ENCODE measurements at places on chromosomes 4 and X.

DNA sequence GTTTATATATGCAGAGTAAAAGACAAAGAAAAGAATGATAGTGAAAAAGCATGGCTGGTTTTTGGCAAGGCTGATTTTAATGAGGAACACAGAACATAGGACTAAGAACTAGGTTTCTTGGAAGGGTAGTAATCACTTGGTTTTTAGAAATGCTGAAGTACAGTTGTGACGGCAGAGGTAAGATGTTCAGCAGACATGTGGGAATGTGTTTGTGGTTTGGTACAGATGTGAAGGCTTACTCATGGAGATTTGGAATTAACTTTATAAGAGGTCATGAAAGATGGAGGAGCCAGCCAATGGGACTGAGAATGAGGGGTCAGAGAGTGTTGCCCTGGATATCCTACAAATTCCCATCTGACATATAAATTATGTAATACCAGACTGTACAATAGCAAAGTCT, 243.6 kb downstream of the NPFFR2 start:
- DNase-seq = no peak

DNA sequence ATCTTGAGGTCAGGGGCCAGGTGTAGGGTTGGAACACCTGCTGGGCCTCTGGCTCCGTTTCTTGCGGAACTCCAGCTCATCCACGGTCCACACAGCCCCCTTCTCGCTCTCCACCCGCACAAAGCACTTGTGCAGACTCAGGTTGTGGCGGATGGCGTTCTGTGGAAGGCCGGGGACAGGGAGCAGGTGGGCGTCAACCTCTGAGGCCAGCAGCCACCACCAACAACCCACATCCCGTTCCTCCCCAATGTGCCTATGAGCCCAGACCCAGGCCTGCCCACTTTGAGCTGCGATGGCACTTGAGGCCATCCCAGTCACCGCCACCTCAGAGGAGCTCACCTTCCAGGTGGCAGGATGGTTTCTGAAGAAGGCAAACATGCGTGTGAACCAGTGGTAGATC, 13.2 kb downstream of the FOXP3 start:
- no peak for DNase-seq

DNA sequence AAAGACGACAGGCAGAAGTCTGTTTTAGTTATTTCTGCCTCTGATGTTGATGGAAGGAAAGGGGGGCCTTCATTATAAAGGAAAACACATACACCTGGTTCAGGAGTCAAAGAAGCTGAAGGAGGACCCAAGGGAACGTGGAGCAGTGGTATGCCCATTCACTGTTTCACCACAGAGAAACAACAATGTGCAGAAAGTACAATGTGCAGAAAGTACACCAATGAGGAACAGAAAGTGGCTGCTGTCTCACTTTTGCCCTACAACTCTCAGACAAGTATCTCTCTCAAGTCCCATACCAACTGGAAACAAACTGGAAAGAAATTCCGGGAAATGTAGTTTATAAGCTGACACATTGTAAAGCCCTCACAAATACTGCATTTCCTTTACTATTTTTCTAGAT, 564.5 kb downstream of the TRAM1L1 start:
- DNase-seq = no peak

DNA sequence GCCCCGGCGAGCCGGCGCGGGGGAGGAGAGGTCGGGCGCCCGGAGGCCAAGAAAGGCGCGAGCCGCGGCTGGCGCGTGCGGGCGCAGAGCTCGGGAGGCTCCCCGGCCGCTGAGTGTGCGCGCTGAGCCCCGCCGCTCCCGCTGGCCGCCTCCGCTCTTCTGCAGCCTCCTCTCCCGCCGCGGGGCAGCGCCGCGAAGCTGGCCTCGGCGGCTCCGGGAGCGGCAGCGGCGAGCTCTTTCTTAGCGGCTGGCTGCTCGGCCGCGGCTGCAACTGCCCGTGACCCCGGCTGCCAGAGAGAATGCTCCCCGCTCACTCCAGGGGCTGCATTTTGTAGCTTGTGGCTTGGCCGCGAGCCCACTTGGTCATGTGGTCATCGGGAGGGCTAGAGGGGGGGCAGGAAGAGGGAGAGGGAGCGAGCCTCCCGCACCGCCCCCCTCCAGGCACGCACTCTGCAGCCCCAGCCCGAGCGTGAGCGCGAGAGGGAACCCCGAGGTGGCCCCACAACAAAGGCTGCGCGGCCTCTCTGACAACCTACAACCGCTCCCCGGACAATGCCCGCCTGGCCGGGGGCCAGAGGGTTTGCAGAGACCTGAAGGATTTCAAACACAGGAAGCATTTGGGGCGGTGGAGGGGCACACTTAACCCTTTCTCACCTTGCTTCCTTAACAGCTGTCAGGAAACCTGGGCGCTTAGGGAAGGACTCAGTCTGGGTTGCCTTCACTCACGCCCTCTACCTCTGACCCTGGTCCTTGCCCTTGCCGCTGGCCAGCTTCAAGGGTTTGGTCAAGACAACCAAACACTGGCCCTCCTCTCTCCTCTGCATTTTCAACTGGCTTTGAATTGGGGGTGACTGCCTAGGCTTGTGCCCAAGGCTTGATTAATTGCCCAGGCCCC, at the start of gene APLN:
Gene APLN, minus strand, starts transcription at position 305 of the 895 bp plus-strand sequence. CDS start 326 bp downstream, outside the sequence.
- no peak for DNase-seq

DNA sequence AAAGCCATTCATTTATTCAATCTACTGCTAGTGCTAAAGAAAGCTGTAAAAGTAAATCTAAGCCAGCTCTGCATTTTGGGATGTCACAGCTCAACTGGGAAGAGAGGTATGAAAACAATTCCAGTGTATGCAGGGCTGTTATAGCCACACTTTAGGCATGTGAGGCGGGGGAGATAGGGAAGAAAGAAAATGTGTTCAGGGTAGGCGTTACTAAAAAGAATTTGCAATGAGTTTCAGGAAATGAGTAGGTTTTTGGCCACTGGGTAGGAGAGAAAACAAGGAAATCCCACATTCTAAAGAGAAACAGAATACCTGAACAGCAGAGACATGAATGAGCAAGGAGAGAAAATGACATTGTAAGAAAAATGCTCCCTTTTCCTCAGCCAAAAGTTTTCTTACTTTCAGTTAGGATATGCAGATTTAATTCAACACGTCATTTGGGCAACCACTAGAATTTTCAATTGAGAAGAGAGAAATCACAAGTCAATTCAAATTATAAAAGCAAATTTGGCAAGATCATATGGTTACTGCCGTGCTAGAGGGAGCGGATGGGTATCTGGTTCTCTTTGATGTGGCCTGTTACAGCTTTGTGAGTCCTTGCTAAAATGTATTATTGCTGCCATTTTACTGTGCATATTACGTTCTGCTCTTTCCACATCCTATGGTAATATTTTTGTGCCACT, 226.3 kb downstream of the KCNIP4 start:
- DNase-seq = no peak

DNA sequence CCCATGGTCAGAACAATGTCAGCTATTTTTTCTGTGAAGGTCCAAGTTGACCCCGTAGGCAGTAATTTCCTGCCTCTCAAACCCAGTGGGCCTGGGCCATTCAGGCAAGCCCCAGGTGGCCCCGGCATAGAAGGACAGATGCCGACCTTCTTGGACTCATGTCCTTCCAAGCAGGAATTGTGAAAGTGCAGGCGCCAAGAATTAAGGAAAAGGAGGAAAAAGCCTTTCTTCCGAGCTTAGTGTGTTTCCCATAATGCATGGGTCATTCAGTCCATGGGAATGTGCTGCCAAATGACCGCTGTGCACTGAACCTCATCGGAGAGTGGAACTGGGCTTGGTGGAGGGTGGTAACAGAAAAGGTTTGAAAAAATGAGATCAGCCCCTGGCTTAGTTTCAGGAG, 196.5 kb upstream of the HS3ST1 start:
- DNase-seq = no peak

DNA sequence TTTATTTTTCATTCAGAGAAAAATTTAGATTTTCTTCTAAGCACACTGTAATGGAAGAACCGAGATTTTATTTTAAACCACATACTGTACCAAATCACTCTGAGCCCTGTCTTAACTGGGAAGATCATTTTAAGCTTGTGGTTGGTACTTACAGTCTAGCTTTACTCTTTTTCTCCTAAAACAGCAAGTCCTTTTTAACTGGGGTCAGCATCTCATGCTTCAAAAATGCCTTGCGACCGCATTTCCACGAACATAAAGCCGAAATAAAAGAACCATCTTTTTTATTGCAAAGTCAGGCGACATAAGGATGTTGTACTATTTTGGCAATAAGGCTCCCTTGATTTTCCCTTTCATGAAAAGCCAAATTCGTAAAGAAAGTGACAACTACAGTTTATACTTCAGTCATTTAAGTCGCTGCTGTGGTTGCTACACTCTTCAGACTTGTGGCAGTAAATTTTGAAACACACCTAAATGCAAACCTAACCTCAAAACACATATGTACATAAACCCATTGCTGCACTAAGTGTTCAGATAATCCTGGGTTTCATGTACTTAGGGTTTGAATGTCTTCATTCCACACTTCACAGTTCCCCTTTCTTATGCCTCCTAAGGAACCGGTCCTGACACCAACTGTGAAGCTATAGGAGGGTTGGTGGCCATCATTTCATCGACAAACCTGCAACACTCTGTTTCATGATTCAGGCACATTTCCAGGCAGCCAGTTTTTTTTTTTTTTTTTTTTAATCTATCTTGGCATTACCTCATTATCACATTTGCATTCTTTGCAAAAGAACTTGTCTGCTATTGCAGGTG, 3.0 kb downstream of the STOX2 start:
- no peak for DNase-seq

DNA sequence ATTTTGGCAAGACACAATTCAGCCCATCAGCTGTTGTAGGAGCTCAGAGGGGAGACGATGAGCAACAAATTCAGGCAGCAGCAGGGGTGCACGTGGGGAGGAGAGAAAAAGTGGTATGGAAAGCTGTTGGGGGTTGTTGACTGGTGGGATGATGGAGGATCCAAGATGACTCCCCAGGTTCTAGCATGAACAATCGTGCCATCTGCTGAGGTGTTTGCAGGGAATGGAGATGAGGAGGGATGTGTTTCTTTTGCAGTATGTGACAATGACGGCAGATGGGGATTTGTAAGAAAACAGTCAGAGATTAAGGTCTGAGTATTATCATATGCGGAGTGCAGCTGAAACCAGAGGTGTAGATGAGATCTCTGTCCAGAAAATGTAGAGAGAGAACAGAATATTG, 63.3 kb downstream of the SEL1L3 start:
- DNase-seq = no peak

DNA sequence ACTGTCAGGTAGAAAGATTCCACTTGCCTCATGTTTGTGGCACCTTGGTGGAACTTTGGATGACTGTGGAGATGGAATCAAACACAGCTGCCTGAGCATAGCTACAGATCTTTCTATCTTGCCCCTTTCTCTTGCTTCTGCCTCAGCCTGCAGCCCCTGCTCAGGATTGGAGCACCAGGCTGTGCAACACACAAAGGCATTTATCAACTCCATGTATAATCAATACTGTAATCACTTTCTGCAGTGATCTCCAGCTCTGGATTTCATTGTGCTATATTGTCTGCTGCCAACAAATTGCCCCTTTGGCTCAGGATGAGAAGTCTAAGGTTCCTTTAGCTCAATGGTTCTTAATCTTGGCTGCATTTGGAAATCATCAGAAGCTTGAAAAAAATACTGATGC, 86.3 kb upstream of the PRPS1 start:
- DNase-seq = no peak

DNA sequence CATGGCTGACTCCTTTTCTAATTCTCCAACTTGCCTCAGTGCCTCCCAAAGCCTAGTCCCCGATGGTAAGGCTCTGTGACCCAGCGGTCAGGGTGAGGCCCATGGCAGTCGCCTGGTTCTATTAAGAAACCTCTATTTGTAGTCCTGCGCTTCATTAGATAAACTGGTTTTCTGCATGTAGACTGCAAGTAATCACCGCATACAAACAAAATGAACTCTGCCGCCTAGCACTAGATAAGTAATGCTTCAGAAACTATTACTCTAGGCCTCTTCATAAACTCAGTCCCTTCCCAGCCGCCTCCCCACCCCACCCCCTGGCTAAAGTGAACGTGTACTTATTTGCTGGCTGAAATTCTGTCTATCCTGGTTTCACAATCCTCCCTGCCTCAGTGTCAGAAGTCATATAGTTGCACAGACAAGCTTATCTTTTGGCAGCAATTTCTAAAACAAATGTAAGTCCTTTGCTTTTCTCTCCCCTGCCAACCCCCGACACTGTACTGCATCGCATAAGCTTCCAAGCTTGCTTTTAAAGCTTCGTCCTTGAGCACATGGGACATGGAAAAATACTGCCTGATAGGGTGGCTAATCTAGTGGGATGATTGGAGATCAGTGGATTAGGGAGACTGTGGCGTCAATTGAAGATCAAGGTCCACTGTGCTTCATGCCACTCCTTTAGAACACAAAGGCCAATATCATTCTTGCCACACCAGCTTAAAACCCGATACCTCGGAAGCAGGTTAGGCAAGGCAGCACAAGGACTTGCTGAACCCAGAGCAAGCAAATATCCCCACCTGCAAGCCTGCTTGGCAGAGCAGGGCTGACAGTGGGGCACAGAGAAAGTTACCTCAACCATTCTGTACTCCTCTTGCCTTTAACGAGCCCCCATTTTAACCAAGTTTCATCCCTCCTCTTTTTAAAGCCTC, 125.8 kb downstream of the IRF2 start:
- DNase-seq = no peak

- no peak for DNase-seq
Observed at GRCh38 chrX:55451141-55451540, 786 bp upstream of the MAGEH1 start.

GRCh38 chrX:41265615-41266014, 68.3 kb upstream of the DDX3X start:
- DNase-seq = no peak

- DNase-seq = no peak
Observed at GRCh38 chr4:152052451-152053057, 291.7 kb upstream of the GATB start.

DNA sequence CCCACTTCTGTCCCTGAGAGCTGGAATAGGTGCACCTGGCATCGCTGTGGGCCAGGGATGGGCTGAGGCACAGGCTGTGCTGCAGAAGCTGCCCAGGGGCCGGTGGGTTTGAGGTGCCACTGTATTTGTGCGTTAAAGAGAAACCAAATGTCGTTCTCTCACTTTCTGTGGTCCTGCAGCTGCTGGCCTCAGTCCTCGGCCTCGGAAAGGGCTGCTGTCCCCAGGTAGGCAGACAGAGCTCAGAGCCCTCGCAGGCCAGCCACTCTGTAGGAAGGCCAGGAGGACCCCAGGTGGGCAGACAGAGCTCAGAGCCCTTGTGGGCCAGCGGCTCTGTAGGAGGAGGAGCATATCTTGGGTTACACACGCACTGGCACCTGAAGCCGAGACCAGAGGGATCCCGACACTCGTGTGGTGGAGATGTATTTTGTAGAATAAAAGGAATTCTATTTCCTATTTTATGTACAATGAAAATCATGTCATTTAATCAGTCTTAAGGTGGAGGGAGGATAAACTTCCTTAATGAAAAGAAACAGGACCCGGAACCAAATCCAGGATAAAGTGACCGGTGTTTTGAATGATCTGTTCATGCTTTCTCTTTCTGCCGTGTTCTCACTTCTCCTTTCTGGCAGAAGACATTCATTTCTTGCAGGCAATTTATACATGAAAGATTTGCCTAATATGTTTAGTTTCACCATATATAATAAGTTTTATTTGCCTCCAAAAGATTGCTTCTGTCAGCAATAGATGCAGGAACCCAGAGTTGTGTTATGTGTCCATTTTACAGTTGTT, 54.4 kb upstream of the HGFAC start:
- DNase-seq = no peak

Measured in stimulated activated CD8-positive, alpha-beta memory T cell treated with anti-CD3 and anti-CD28 coated beads, Interleukin-4, amount 100 ng/mL, for 4 hours (primary cell).